Right renal cortex interstitium (tissue), 3 donors: ENCODE measurements at places on chromosomes 2 and 18. TPM values are rescaled to one million over a fixed set of nuclear protein-coding genes. Genes with fewer than 3 reads are reported as not detected.
A peak's percentile ranks its signal among the peaks of the same experiment; 100 is the strongest.

GRCh38 chr2:105610576-105611332 lies 134.0 kb upstream of the NCK2 start:
- no peak for DNase-seq

- no peak for DNase-seq
Observed at GRCh38 chr18:74631212-74631611, 33.5 kb downstream of the ZNF407 start.

DNA sequence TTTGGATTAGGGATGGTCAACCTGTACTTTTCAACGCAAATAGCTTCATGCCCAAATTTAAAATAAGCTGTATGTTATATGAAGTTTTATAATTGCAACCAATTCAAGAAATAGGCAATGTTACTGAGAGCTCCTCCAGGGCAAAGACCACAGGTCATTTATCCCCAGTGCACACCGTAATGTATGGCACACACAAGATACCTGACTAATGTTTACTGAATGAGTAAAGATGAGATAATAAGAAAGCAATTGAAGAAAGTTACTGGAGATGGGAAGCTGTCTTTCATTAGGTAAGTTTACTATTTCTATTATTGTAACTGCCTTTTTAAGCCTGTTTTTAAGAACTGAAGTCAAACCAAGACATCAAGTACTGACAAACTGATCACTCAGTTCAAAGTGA lies 184.5 kb upstream of the VRK2 start:
- no peak for DNase-seq

- DNase-seq, result no peak
Observed at GRCh38 chr2:241957276-241957675, 87.7 kb downstream of the RTP5 start.

GRCh38 chr2:42941633-42942176 lies 149.3 kb upstream of the HAAO start:
- no peak for DNase-seq

DNA sequence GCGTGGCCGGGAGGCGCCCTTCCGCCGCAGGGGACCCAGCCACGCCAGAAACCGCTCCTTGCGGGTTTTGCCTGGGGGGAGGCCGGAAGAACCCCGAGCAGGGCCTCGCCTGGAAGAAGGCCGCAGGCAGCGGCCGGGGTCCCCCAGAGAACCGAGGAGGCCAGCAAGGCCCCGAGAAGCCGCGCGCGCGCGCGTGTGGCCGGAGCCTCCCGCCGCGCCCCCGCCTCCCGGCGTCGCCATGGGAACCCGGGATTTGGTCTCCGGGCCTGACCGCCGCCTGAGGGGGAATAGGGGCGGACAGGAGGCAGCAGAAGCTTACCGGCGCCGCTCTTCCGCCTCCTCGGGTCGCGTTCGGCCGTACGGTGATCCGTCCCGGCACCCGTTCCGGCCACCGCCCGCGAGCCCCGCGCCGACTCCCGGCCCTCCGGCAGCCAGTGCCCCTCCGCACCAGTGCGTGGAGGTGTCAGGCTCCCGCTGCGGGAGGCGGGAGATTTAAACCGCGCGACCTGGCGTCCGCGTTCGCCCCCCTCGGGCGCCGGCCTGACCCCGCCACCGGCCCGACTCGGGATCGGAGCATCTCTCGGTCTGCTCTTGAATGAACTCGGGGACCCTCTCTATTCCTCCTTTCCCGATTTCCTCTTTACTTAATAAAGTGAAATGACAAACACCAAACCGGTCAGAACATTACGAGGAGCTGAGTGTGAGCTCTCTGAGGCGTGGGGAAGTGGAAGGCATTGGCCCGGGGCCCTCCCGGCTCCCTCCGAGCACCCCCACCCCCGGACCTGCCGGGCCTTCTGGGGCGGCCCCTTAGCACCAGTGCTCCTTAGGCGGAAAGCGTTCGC lies at the start of gene ICA1L:
TSS of gene ICA1L (minus strand) at position 467 of the 842 bp plus-strand sequence. CDS start 42,757 bp downstream, outside the sequence.
- DNase-seq, result peak; percentile 70

DNA sequence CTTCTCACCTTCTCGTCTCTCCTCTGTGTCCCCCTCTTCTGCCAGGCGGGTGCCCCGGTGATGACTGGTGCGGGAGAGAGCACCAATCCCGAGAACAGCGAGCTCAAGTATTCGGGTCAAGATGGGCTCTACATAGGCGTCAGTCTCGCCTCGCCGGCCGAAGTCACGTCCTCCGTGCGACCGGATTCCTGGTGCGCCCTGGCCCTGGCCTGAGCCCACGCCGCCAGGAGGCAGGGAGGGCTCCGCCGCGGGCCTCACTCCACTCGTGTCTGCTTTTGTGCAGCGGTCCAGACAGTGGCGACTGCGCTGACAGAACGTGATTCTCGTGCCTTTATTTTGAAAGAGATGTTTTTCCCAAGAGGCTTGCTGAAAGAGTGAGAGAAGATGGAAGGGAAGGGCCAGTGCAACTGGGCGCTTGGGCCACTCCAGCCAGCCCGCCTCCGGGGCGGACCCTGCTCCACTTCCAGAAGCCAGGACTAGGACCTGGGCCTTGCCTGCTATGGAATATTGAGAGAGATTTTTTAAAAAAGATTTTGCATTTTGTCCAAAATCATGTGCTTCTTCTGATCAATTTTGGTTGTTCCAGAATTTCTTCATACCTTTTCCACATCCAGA lies 31.3 kb downstream of the GATA6 start:
- DNase-seq, result no peak

GRCh38 chr2:113148606-113149552 lies 21.5 kb downstream of the IL1RN start:
- no peak for DNase-seq

DNA sequence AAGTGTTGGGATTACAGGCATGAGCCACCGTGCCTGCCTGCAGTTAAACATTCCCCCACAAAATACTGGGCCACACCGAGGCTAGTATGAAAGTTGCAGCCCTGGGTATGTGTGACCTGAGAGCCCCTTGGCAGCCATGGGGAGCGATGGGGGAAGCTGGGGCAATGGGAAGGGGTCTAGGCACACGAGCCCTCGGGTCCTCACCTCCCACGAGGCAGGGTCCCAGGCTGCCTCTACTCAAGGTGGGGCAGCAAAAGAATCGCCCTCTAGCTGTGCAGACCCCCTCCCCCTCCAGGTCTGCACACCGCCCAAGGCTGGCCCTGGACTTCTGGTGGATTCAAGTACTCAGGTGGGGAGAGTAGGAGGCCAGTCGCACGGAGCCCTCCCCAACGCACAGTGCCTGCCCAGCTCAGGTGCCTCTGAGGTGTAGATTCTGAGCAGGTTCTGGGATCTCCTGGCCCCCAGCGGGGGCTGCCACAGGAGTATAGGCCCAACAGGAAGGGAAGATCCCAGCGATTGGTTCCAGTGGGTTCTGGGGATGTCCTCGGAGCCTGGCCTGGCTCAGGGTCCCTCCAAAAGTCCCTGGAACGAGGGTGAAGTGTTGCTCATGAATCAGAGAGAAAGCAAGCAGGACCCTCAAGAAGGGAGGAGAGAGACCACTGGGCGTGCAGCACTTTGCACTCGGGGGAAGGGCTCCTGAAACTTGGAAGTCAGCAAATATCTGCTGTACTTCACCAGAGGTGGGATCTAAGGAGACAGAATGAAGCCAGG lies 2.6 kb downstream of the GPR35 start:
- DNase-seq, result no peak

DNA sequence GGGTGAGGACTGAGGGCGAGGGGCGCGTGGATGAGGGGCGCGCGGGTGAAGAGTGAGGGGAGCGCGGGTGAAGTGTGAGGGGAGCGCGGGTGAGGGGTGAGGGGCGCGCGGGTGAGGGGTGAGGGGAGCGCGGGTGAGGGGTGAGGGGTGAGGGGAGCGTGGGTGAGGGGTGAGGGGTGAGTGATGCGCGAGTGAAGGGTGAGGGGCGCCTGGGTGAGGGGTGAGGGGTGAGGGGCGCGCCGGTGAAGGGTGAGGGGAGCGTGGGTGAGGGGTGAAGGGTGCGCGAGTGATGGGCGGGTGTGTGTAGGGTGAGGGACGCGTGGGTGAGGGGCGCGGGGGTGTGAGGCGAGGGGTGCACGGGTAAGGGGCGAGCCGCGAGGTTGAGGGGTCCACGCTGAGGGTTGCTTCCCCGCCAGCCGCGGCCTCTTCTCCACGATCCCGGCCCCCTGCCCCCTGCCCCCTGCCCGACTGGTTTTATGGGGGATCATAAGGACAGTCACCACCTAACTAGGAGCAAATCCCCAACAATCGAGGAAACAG lies 1.1 kb upstream of the SLC66A2 start:
- DNase-seq, result no peak

- no peak for DNase-seq
Observed at GRCh38 chr2:50680646-50681045, 351.3 kb downstream of the NRXN1 start.

DNA sequence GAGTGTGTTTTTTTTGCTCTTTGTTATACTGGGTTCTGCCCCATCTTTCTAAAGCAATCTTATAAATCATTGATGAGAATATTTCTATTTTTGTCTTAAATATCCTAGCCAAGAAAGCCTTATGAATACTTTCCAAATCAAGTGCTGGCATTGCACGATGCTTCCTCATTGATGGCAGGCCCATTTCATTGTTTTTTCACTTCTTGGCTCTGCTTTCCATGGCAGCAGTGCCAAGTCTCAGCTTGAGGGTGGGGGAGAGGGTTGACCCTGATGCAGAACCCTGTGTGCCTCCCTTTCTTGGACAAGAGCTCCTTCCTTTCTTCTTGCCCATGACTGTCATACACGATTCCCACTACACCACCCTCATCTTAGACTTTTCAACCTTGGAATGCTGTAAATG lies 16.7 kb upstream of the CELF4 start:
- no peak for DNase-seq

DNA sequence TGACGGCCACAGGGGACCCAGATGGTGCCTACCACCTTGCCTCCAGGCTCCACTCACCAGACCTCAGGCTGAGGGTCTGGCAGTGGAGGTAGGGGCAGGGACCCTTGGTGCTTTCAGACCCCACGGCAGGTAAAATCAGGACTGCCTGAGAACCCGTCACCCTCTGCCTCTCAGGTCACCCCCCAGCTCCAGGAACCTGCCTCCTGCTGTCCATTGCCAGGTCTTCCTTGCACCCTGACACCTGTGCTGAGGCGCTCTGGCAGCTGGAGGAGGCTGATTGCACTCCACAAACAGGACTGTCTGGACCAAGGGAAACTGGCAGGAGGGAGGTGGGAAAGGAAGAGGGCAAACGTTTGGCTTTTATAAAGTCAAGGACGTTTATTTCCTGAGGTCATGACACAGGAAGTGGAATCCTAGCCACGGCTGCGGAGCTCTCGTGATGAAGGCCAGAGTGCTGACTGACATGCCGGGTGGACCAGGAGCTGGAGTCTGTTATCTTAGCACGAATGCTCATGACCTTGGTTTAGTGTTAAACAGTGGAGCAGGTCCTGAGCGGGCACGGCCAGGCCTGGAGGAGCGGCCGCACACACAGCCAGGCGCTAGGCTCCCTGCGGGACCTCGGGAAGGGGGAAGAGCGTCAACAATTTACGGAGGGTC lies 40.5 kb downstream of the ANO7 start:
- DNase-seq, result no peak

- no peak for DNase-seq
Observed at GRCh38 chr2:129192117-129192516, 787.3 kb upstream of the RAB6C start.

Gene VWA3B
- 0.72 TPM for polyA plus RNA-seq

Gene RNF138
- polyA plus RNA-seq, result 66.4 TPM

Gene C1QL2
- not detected for polyA plus RNA-seq

Gene SPP2
- polyA plus RNA-seq, result not detected

Gene CDH19
- 0.32 TPM for polyA plus RNA-seq

Gene GTF2A1L
- 1.6 TPM for polyA plus RNA-seq
